ENCODE measurements at places on chromosomes 16 and 17.
A peak's percentile ranks its signal among the peaks of the same experiment; 100 is the strongest.

DNA sequence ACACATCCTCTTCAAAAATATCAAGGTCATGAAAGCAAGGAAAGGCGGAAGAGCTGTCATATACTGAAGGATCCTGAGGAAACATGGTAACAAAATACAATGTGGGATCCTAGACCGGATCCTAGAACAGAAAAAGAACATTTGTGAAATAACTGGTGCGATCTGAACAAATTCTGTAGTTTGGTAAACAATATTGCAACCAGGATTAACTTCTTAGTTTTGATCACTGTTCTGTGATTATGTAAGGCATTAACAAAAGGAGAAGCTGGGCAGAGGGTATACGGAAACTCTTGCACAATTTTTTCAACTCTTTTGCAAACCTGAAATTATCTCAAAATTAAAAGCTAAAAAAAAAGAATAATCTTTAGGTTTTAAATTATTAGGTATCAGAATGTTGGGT lies 109.7 kb downstream of the TRIM37 start:
- DNase-seq: no peak

- peak; percentile 84 for DNase-seq
Observed at GRCh38 chr17:55576237-55576995, 65.2 kb upstream of the SMIM36 start.

- no peak for DNase-seq
Observed at GRCh38 chr17:80262775-80263244, 2.2 kb downstream of the RNF213 start.

DNA sequence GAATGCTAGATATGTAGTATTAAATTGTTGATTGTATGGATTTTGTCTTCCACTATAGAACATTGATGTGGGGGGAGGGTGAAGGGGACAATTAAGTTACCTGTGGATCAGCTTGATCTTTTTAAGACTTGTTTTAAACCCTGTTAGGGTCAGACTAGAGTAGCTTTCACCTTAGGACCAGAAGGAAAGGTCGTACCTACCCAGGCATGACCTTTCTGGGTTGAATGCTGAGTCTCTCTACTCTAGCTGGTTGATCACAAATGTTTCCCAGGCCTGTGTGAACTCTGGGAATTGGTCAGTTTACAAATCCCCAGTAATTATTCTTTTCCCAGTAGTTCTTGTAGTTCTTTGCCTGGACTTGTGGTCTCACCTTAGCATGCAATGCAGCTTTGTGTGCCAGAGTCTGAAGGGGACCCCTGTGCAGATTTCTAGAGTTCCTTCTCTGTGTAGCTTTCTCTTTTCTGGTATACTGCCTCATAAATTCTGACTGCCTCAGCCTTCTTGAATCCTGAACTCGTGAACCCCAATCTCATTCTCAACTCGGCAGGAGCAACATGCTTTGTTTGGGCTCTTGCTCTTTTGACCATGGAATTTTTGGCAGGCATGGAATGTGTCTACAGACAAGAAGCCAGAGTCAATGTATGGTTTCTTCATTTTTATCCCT lies 54.1 kb downstream of the VMP1 start:
- DNase-seq: no peak

DNA sequence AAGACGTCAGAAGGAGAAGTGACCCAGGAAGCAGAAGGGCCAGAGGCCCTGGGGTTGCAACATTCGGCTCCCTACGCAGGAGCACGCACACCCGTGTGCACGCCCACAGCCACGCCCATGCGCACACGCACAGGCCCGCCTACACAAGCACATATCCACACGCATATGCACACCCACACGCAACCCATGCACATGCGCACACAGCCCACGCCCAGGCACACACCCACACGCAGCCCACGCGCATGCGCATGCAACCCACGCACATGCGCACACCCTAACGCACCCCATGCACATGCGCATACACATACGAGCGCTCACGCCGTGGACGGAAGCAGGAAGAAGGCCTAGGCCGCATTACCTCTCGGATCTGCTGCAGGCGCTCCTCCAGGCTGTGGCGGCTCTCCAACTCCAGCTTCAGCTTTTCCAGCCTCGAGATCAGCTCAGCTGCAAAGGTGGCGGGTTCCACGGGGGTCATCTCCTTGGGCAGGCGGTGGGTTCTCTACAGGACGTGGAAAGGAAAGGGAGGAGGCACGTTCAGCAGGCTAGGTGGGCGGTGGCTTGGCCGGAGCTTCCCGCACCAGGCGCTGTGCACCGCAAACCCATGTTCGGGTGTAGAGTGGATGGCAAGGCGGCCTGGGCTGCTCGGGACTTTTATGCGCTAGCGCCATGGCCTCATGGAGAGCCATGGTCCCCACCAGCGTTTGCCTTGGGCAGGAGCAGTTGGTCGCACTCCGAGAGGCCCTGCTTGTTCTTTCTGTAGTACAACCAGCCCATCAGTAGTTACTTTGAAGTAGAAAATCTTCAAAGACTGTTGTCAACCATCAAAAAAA lies 23.4 kb downstream of the AXIN2 start:
- DNase-seq: no peak

DNA sequence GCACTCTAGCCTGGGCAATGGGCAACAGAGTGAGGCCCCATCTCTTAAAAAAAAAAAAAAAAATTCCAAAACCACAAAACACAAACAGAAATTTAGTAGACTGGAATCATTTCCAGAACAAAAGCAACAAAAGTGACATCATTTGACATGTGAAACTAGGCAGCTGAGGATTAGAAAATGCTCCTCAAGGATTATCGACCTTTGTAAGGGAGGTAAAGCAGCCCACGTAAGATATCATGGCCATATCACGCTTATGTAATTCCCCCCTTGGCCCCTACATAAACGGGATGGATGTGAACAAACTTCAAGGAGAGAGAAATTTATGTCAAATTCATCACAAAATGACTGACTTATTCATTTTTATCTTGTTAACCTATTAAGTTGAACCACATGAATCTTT lies 83.3 kb downstream of the WDR59 start:
- DNase-seq: no peak

DNA sequence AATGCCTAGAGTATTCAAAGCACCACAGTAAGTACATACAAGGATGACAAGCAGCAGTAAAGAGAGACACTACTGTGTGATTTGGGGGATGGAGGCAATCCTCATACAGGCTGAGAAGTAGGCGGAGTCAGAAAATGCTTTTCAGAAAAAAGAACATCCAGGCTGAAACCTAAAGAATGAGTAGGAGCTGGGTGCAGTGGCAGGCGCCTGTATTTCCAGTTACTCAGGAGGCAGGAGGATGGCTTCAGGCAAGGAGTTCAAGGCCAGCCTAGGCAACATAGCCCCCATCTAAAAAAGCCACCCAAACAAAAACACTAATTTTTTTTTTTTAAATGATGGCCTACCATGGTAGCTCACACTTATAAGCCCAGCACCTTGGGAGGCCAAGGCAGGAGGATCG lies 10.3 kb downstream of the KANSL1 start:
- no peak for DNase-seq

Data from lung microvascular endothelial cell (primary cell).